T-helper 22 cell (primary cell): ENCODE measurements at places on chromosomes 6 and 20.

- no peak for DNase-seq
These were observed 53.8 kb downstream of the ADAT2 start for GRCh38 chr6:143396497-143397226.

GRCh38 chr6:524803-525202 is 132.1 kb downstream of the HUS1B start:
- no peak for DNase-seq

DNA sequence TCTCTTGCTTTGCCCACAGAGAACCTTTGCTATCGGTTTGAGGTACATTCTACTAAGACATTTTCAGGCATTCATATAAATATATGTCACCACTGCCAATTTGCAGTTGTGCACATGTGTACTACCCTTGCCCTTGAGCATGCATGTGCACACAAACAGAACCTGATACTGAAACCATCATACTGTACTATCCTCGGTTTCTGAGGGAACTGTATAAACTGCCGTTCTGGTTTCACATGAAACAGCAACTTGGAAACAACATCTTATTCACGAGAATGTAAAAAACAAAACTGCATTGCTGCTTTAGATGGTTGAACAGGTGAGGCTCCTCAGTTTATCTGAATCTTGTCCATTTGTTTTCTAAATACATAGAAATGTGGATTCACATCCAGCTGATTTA is 151.2 kb upstream of the TMEM170B start:
- DNase-seq: no peak

DNA sequence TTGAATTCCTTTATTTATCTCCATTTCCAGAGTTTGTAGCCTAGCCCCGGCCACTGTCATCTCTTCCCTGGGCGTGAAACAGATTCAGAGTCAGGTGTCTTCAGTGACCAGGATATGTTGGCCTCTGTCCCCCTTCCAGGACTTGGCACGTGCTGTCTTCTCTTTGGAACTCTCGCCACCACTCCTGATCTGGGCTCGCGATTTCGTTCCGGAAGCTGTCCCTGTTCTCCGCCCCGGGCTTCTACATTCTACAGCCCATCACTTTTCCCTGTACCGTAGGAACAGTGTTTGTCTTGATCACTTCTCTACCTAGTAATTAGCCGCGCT is 739 bp downstream of the GSS start:
- DNase-seq: no peak

DNA sequence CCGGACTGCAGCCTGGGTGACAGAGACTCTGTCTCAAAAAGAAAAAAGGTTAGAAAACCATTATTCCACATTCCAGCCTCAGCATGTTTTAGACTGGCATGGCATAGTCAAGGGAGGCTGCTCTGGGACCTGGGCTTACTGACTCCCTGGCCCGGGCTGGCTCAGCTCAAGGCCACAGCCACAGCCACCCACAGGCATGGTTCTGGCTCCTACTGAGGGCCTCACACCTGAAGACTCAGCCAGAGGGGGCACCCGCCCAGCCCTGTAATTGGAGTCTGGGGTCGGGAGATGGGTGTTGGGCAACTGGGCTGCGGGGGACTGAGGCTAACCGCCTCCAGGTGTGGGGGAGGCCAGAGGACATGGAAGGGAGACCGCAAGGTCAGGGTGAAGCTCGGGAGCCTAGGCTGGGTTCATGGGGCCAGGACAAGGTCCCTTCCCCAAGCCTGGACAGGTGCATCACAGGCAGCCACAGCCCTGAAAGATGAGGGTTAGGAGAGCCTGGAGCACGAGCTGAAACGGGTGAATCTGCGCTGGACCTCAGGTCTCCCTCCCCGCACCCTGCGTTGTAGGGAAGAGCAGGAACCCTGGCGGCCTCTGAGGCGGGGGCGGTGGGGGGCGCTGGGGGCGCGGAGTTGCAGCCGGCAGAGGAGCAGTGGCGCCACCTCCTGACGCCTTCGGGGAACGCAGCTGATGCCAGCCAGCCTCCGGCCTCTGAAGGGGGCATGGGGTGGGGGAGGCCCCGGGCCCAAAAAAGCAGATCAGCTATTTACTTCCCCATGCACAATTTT is 67.7 kb upstream of the SRSF6 start:
- DNase-seq: no peak

GRCh38 chr20:45578231-45578630 is 853 bp downstream of the WFDC8 start:
- DNase-seq: no peak

- no peak for DNase-seq
These were observed 16.7 kb downstream of the RAD21L1 start for GRCh38 chr20:1242530-1242929.

GRCh38 chr6:42987533-42988451 is 3.4 kb downstream of the PPP2R5D start:
- no peak for DNase-seq

DNA sequence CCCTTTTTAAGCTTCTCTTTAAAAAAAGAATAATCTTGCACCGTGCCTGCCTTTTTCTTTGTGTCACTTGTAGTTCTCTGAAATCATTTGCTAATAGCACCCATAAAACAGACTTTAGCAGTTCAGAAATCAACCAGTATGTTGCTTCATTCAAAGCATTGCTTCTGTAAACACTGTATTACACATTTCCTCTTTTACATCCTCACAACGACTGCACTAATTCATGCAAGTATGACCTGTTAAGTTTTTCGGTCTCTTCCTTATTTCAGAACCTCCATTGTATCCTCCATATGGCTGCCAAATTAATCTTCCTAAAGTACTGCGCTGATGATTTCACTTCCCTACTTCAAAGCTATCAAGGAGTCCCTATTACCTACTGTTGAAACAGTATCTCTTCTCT is 142.9 kb upstream of the RNF217 start:
- no peak for DNase-seq

GRCh38 chr6:137931849-137932465 is 64.9 kb downstream of the TNFAIP3 start:
- DNase-seq: no peak

- no peak for DNase-seq
These were observed 76.7 kb downstream of the PLEKHG1 start for GRCh38 chr6:150676344-150676743.

DNA sequence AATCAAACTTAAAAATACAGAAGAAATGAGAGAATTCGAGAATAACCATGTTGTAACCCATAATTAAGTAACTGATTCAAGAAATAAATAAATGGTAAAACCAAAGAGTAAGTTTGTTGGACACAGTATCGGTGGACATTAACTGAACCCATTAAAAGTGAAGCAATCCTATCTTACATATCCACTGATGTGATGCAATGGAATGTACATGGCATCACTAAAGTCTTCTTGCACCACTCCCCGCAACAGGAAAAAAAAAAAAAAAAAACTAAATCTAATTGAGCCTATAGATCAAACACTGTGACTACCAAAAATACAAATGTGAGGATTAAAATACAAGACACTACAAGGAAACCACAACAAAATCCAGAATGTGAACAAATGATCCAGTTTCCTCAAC is 7.9 kb downstream of the SNX14 start:
- no peak for DNase-seq

- no peak for DNase-seq
These were observed 59.9 kb upstream of the MAP7 start for GRCh38 chr6:136609873-136610706.

GRCh38 chr6:165850434-165851019 is 187.5 kb upstream of the PDE10A start:
- DNase-seq: no peak

GRCh38 chr6:70668499-70668812 is 773 bp downstream of the SMAP1 start:
- DNase-seq: no peak

GRCh38 chr6:156718647-156719394 is 58.4 kb upstream of the ARID1B start:
- no peak for DNase-seq

GRCh38 chr6:7562769-7563168 is 21.3 kb downstream of the DSP start:
- DNase-seq: no peak

- DNase-seq: no peak
These were observed 262.3 kb upstream of the SOX4 start for GRCh38 chr6:21331235-21331634.

GRCh38 chr20:5090191-5090590 is 29.6 kb downstream of the PCNA start:
- DNase-seq: no peak

DNA sequence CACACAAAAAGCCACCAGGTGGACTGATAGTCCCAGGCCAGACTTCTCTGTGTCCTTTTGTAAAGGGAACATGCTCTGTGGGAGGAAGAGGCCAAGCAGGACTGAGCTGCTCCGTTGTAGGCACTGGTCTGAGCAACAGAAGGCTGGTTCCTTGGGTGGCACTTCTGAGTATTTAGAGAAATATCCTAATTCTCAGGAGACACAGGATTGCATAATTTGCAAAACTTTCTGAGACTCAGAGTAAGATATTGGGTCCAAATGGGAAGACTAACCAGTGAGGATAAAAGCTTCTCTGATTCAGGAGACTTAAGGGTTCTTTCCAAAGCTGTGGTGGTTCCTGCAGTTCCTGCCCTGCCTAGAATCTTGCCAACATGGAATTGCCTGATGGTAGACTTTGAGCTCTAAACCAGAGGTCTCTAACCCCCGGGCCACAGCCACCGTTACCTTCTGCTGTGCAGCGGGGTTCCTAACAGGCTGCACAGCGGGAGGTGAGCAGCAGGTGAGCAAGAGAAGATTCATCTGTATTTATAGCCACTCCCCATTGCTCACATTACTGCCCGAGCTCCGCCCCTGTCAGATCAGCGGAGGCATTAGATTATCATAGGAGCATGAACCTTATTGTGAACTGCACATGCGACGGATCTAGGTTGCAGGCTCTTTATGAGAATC is 107.0 kb downstream of the OLIG3 start:
- no peak for DNase-seq

DNA sequence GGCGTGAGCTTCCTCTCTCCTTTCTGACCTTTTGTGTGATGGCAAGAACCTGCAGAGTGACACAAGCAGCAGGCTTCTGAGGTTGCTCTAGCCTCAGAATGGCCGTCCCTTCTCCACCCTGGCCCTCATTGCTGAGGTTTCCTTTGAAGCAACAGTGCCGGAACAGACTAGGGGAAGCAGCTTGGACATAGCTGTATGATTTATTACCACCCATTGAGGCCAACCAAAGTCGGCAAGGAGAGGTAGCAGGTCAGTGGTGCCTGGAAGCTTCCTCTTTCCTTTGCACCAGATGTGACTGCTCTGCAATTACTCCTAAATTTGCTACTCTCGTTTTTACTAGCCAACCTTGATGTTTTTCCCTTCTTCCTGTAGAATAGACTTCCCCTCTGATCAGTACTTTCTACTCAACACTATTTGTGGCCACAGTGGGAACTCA is 31.4 kb downstream of the PTPN1 start:
- no peak for DNase-seq

DNA sequence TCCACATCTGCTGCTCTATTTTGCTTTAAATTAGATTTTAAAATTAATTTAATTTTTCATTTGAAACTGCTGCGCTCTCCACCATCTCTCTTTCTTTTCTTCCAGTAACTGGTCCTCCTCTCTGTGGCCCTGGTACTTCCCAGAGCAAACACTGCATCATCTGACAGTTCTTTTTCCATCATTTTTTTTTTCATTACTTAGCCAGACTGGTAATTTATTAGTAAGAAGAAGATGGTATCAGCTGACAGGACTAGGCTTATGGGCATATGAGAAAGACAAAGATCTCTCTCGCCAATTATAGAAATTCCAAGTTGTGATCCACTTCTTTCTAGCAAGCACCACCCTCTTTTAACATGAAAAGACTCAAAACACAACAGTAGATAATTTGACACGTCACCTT is 73.7 kb upstream of the FAM184A start:
- no peak for DNase-seq

DNA sequence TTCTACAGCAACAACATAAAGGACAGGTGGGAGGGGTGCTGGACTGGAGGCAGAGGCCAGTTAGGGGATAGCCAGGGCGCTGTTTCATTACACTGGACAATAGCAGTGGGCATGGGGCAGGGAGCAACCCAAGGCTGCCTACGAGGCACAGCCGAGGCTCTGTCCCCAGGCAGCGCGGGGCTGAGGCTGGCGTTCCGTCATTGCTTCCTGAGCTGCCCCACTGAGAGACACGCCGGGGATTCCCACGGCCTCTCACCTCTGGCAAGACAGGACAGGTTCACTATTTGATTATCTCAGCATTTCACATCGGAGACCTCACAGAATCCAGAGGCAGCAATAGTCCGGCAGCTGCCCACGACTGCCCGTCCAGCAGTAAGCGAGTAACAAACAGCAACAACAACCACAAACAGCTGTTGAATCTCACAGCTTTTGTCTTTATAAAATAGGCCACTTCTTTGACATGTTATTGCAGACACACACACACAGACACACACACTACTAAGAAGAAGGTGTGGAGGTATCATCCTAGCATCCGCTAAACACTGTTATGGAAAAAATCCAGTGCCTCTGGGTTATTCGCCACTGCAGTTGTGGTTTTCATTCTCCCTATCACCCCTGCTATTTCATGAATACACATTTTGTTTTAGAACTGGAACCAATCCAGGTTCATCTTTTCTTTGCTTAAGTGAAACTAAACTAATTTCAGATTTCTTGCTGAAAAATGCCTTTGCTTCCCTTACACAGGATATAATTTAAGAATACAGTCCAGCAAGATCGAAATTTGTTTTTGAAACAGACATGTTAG is 19.5 kb downstream of the KIF25 start:
- DNase-seq: no peak

- DNase-seq: no peak
These were observed 6.5 kb downstream of the PACSIN1 start for GRCh38 chr6:34472425-34472824.

DNA sequence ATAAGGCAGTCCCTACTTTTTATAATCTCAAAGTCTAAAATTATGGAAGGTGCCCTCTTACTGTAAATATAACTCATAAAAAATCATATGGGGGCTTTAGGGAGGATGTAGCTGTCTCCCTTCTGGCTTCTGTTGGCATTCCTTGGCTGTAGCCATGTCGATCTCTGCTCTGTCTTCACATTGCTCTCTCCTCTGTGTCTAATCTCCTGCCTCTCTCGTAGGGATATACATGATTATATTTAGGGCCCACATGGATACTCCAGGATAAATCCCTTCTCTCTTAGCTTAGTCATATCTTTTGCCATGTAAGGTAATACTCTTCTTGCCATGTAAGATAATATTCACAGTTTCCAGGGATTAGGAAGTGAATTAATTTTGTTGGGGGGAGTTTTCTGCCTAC is 28.6 kb downstream of the CDS2 start:
- DNase-seq: no peak

DNA sequence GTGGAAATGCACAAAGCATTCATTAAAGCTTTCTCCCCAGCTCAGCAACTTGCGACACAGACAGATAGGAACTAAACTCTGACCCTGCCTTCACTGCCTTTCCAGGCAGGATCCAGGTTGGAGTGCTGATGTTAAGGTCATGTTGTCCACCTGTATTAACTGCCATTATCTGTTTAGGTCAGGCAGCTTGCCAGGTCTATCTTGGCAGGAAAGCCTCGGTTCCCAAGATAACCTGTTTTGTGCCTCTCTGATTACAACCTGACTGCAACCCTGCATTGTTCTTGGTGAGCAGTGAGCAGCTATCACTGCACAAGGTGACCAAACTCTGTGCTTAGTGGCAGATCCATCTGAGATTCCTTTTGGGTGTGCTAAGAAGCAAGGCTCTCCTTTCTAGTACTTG is 23.2 kb upstream of the ELOVL2 start:
- DNase-seq: no peak

- DNase-seq: no peak
These were observed 53.1 kb upstream of the SNX9 start for GRCh38 chr6:157769776-157770426.

GRCh38 chr20:22775671-22776139 is 191.3 kb upstream of the FOXA2 start:
- no peak for DNase-seq
